ENCODE measurements at places on chromosomes 6 and 20.
A peak's percentile ranks its signal among the peaks of the same experiment; 100 is the strongest.

GRCh38 chr6:41257369-41258195, 28.9 kb downstream of the TREM1 start:
- DNase-seq = peak; percentile 87

DNA sequence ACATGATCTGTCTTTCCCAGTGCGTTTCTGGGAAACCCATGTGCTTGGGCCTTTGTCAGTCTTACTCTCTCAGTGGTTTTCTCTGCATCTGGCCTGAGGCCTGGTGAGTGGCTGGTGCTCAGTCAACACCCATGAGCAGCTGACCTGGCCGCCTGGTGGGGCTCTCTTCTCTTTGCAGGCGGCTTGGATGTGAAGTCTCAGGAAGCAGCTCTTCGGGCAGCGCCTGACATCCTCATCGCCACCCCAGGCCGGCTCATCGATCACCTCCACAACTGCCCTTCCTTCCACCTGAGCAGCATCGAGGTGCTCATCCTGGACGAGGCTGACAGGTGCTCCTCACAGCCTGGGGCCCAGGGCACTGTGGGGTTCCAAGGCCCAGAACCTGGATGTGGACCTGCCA, 10.8 kb downstream of the DDX27 start:
- no peak for DNase-seq

DNA sequence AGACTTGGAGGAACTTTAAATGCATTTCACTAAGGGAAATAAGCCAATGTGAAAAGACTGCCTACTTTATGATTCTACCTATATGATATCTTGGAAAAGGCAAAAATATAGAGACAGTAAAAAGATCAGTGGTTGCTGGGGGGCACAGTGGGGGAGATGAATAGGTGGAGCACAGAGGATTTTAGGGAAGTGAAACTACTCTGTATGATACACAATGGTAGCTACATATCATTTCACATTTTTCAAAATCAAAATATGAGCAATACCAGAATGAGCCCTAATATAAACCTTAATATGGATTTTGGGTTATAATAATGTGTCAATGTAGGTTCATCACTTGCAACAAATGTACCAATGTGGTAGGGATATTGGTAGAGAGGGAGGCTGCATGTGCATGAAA, 161.4 kb upstream of the HTR1E start:
- DNase-seq = no peak

GRCh38 chr6:34534656-34535055, 21.5 kb downstream of the SPDEF start:
- no peak for DNase-seq

DNA sequence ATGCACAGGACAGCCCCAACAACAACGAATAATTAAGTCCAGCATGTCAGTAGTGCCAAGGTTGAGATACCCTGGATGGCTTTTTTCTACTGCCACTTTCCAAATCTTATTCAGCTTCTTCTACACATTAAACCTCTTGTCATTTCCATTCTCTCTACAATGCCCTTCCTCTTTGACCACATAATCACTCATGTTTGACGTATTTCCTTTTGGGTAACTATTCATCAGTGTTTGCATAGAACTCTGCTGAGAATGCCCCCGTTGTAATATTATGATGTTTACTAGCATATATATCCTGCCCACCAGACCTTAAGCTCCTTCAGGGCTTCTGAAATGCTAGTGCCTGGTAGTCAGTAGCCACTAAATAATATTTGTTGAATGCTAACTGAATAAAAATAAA, 515.3 kb upstream of the RNF217 start:
- DNase-seq = no peak

DNA sequence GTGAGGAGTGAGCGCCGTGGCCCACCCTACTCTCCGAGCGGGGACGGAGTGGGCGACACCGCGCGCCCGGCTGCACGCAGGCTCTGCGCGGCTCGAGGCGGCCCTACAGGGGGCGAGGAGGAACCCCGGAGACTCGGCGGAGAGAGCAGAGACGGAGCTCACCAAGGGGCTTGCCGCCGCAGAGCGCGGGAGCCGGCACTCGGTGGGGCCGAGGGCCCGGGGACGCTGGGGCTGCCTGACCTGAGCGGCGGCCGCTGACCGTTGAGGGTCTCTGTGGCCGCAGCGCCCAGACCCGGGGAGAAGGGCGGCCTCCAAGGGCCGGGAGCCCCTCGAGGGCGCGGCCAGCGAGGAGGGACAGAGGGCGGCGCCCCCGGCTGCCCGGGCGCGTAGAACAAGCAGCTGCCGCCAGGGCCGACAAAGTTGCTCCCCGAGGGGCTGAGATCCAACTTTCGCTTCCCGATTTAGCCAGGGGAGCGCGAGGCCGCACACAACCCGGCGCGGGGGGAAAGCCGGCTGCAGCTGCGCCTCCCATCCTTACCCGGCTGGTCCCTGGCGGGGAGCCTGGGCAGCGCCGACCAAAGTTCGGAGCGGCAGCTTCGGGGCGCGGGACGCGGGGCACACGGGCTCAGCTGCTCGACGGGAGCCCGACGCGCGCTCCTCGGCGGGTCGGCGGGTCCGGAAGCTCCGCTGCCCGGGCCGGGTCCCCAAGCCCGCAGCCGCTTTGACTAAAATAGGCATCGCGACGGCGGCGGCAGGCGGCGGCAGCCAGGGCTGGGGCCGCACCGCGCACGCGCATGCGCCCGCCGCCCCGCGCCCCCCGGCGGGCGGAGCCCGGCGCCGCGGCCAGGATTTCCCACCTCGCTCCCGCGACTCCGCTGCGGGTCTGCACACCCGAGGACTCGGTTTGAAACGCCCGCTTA, 43.1 kb downstream of the POPDC3 start:
- DNase-seq = peak; percentile 86
